ENCODE measurements at places on chromosomes 12 and 14.

GRCh38 chr12:1126091-1126490, 135.1 kb downstream of the ERC1 start:
- DNase-seq, result no peak

- no peak for DNase-seq
These were observed 1096.6 kb downstream of the FLRT2 start for GRCh38 chr14:86626530-86626929.

- DNase-seq, result no peak
These were observed 77.4 kb downstream of the KIF21A start for GRCh38 chr12:39365364-39366001.

DNA sequence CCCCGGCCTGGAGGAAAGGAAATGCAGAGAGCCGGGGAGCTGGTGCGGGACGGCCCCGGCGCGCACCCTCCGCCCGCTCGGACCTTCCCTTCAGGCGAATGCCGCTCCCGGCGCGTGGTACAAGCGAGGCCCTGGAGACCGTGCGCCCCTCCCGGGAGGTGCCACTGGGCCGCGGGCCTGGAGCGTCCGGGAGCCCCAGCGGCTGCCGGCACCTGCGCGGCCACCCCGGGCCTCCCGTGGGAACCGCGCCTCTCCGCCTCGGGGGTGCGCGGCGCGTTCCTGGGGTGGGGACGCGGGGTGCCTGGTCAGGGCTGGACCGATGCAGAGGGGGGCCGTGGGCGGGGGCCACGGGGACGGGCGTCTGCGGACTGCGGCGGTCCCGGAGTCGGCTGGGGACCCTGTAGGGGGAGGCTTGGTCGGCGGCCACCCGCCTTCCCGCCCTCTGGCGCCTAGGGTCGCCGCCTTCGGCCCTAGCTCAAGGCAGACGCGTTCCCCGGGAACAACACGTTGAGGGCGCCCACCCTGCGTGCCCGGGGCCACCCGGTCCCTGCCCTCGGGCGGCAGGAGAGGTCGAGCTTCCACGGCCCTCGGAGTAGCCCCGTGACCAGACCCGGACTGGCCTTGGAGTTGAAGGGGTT, 599 bp downstream of the PAPLN start:
- DNase-seq, result no peak

- DNase-seq, result no peak
These were observed 1.8 kb upstream of the RNU7-1 start for GRCh38 chr12:6941782-6942181.

GRCh38 chr12:80188576-80188975, 89.2 kb downstream of the OTOGL start:
- DNase-seq, result no peak

- DNase-seq, result no peak
These were observed 67.5 kb downstream of the DNAH10 start for GRCh38 chr12:123829561-123829960.

- no peak for DNase-seq
These were observed 198.0 kb downstream of the ZFP36L1 start for GRCh38 chr14:68594737-68595380.

DNA sequence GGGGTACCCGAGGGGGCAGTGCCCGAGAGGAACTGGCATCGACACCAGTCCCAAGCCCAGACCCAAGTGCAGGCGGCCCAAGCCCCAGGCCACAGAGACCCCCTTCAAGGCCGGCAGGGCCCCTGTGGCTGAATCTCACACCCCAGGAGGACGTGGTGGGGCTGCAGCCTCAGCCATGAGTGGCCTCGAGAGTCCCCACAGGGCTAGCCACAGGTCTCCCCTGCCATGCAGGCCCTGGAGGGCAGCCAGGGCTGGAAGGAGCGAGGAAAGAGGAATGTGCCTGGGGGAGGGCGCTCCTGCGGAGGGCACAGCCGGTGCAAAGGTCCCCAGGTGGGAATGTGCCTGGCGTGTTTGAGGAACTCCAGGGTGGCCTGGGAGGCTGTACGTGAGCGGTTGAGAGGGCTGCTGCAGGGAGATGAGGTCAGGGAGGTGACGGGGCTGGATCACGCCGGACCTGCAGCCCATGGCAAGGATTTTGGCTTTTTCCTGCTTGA, 86.1 kb downstream of the NCOR2 start:
- DNase-seq, result no peak

GRCh38 chr12:75852143-75852542, 179.4 kb downstream of the PHLDA1 start:
- DNase-seq, result no peak

- no peak for DNase-seq
These were observed 288.0 kb downstream of the TRHDE start for GRCh38 chr12:72560003-72560769.

DNA sequence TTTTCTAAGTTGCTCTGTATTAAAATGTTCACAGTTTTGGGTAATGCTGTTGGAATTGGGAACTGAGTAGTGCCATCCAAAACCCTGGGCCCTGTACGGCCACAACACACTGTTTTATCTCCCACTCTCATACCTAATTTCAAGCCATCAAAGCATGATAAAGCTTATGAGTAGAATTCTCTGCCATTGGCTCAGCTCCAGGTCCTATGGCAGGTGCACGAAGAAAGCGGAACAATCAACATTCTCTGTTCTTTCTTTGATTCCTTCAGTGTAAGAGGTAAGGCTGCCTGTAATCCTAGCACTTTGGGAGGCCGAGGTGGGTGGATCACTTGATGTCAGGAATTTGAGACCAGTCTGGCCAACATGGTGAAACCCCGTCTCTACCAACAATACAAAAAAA, 394.9 kb downstream of the CCDC91 start:
- DNase-seq, result no peak

DNA sequence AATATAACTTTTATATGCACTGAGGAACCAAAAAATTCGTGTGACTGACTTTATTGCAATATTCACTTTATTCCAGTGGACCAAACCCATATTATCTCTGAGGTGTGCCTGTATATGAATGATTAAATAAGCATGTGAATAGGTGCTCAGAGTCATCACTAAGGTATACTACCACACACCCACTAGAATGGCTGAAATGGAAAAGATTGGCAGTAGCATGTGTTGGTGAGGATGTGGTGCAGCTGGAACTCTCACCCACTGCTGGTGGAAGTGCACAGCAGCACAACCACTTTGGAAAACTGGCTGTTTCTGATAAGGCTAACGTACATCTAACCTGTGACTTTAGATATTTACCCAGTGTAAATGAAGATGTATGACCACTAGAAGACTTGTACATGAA, 36.8 kb downstream of the GOLGA5 start:
- no peak for DNase-seq

DNA sequence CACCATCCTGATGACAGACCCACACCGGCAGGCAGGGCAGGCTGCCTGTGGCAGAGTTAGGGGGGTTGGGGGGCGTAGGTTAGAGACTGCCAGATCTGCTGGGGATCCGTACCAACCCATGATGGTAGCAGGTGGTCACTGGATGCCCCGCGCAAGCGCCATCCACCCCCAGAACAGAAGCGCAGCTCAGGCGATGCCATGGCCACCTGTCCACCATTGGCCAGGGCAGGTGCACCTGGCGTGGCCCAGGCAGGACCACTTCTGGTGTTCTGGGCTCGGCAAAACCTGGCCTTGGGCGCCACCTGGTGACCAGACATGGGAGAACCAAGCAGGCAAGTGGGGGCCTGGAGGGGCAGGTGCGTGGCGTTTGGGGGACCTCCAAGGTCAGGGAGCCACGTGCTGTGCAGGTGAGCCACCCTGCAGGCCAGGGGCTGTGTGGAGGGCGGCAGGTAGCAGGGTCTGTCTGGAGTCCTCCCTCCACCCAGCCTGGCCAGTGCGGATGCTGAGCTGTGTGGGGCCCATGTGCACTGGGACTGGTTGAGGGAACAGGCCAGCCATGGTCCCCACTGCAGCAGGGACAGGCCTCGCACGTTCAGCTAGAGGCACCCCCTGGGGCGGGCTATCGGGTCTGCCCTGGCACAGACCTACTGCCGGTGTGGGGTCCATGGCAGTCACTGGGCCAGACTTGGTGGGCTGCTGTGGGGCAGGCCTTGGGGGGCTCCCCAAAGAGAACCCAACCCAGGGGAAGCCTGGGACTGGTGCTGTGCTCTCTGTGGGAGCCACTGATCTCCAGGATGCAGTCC, 15.6 kb downstream of the BAG5 start:
- DNase-seq, result peak; percentile 63

- DNase-seq, result no peak
These were observed 43.8 kb downstream of the JAG2 start for GRCh38 chr14:105124823-105125222.

GRCh38 chr12:126040307-126040706, 975.1 kb downstream of the AACS start:
- no peak for DNase-seq

- no peak for DNase-seq
These were observed 73.4 kb upstream of the AVPR1A start for GRCh38 chr12:63224396-63224795.

- no peak for DNase-seq
These were observed 294.0 kb downstream of the PPFIA2 start for GRCh38 chr12:81465191-81465590.

DNA sequence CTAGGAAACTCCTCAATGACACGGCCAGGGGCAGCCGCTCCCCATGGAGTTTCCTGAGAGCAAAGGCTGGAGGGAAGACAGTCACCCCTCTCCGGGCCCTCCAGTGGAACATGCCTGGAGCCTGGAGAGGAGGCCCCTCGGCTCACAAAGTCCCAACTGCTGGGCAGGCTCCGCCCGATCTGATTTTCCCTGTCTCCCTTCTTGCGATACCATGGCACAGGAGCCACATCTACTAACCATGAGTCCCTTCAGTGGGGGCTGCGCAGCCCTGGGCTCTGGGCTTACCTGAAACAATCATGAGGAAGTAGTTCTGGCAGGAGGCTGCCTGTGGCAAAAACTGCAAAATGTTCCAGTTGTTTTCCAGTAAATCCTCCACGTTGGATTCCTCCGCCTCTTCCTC, 15.3 kb downstream of the P2RX2 start:
- no peak for DNase-seq

DNA sequence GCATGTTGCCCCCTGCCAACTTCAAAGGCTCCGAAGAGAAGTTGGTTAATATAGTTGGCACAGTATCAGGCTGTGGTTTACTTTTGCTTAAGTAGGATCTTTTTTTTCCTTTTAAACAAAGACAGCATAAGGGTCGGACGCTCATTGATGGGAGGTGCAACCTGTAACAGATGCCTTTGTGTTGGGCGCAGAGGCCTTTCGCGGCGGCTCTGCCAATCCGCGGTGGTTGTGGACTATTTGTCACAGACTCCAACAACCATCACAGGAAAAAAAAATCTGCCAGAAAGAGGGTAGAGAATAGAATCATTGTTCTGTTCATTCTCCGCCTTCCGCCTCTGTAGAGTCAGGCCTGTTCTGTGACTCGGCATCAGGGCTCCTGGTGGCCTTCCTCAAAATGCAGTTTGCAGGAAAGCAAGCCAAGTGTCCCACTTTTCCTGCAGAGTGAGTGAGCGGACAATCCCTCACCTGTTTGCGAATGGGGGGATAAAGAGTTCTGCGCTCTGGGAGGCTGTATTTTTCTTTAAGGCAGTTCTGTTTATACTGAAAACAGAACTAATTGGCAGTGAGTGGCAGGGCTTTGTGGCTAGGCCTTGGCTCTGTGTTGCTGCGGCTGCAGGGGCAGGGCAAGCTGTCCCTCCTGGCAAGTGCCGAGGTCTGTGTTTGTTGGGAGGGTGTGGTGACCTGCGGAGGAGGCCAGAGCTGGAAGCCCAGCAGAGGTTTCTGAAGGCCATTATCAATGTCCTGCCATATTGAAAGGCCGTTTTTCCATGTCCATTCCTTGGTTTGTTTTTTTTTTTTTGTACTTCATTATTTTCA, 83.0 kb upstream of the PIWIL1 start:
- DNase-seq, result no peak

DNA sequence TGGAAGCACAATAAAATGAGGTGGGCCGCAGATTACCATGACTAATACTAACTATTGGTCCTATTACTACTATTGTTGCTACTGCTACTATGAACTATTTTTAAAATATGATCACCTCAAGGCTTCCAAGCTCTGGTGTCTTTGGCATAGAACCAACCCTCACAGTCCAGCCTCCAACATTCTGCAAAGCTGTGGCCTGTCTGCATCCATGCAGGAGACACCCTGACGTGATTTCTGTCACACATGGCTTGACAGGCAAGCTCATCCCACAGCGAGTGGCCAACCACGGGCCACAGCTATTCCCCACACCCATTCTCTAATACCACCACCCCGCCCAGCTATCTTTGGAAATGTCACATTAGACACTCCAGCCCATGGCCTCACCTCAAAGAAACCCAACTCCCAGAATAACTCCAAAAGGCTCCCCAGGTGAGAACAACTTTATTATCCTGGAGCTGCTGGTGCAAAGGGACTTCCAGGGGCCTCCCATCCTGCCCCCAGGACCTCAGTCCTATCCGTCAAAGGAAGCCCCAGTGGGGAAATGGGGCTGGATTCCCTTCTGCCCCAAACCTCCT, 14.4 kb downstream of the ISCU start:
- DNase-seq, result no peak

DNA sequence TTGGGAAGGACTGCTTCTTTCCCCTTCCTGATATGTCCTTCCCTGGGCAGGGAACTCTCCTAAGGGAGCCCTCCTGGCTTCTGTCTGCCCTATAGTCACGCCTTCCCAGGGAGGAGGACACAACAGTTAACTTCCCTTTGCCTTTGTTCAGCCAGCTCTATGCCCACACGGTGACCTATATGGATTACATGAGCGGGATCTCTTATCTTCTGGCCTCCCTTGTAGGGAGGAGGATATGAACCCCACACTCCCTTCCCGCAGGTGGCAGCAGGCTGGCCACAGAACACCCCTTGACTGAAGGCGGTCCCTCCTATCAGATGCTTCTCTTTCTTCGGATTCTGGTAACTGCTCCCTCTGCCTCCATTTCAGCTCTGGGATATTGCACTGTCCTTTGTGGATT, 135.6 kb upstream of the MAX start:
- DNase-seq, result no peak

GRCh38 chr12:130111965-130112496, 50.2 kb upstream of the FZD10 start:
- DNase-seq, result no peak

- DNase-seq, result no peak
These were observed 144.7 kb downstream of the ALX1 start for GRCh38 chr12:85424581-85425348.

GRCh38 chr14:89215114-89215513, 201.9 kb downstream of the FOXN3 start:
- DNase-seq, result no peak

DNA sequence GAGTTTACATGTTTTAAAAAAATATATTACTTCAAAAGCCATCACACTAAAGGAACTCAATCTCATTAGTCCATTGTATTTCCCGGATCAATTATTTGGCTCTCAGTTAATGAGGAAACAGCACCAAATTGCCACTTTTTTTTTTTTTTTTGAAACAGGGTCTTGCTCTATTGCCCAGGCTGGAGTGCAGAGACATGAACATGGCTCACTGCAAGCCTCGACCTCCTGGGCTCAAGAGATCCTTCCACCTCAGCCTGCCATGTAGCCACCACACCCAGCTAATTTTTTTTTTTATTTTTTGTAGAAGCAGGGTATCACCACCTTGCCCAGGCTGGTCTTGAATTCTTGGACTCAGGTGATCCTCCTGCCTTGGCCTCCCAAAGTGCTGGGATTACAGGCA, 77.4 kb downstream of the CLIP1 start:
- DNase-seq, result no peak

All from activated CD4-positive, alpha-beta T cell treated with anti-CD3 and anti-CD28 coated beads for 1 hour (primary cell).